Thymus (tissue), 14 donors: ENCODE measurements at places on chromosomes 2 and 18. TPM values are rescaled to one million over a fixed set of nuclear protein-coding genes. Genes with fewer than 3 reads are reported as not detected.

Gene DNER
- total RNA-seq: 0.09 TPM

Gene RAB27B
- total RNA-seq: 1.5 TPM

Gene SNRPD1
- 165 TPM for total RNA-seq

Gene SPC25
- total RNA-seq: 16.0 TPM

Gene CYRIA
- total RNA-seq: 4.0 TPM

Gene SCYGR6
- not detected for total RNA-seq

Gene ID2
- total RNA-seq: 108 TPM

Gene ITPRIPL1
- total RNA-seq: 7.7 TPM

Gene MATN3
- 0.05 TPM for total RNA-seq

Gene DSG4
- total RNA-seq: under 0.01 TPM

Gene RAX
- under 0.01 TPM for total RNA-seq

Gene FAP
- 1.5 TPM for total RNA-seq

Gene BCL11A
- total RNA-seq: 27.9 TPM

Gene SCG2
- total RNA-seq: 0.28 TPM

Gene CYS1
- total RNA-seq: 0.19 TPM

Gene PASK
- total RNA-seq: 42.2 TPM

Gene CDH19
- 0.05 TPM for total RNA-seq

Gene HOXD12
- total RNA-seq: not detected

Gene CASP10
- total RNA-seq: 12.2 TPM

Gene TRIM43
- total RNA-seq: 0.66 TPM

Gene VIL1
- total RNA-seq: 0.14 TPM

Gene ZNG1B
- total RNA-seq: 34.5 TPM

Gene SPDYA
- 0.47 TPM for total RNA-seq

Gene CCDC150
- 8.6 TPM for total RNA-seq

Gene LRRTM4
- total RNA-seq: 0.09 TPM

Gene OSGEPL1
- total RNA-seq: 11.0 TPM

Gene FIGN
- 0.09 TPM for total RNA-seq

Gene ALPI
- 0.19 TPM for total RNA-seq

Gene GAD1
- total RNA-seq: 1.0 TPM

Gene C1QL2
- total RNA-seq: 0.05 TPM

Gene FOXI3
- total RNA-seq: 0.05 TPM

Gene STRADB
- 19.5 TPM for total RNA-seq

Gene ASB18
- not detected for total RNA-seq

Gene BMPR2
- 7.5 TPM for total RNA-seq

Gene EXOC6B
- total RNA-seq: 6.2 TPM

Gene ERFE
- total RNA-seq: 0.38 TPM

Gene TSPYL6
- not detected for total RNA-seq
